NCI-H82 (cell line): ENCODE measurements at places on chromosomes 7 and 10.

- peak; percentile 69 for DNase-seq
Observed at GRCh38 chr7:148044173-148044572, 546.4 kb upstream of the C7orf33 start.

DNA sequence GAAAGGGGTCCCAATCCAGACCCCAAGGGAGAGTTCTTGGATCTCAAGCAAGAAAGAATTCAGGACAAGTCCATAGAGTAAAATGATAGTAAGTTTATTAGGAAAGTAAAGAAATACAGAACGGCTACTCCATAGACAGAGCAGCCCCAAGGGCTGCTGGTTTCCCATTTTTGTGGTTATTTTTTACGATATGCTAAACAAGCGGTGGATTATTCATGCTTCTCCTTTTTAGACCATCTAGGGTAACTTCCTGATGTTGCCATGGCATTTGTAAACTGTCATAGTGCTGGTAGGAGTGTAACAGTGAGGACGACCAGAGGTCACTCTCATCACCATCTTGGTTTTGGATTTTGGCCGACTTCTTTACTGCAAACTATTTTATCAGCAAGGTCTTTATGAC is 1033.4 kb downstream of the SORCS3 start:
- no peak for DNase-seq

- DNase-seq, result no peak
Observed at GRCh38 chr7:13717031-13717430, 272.4 kb downstream of the ETV1 start.

DNA sequence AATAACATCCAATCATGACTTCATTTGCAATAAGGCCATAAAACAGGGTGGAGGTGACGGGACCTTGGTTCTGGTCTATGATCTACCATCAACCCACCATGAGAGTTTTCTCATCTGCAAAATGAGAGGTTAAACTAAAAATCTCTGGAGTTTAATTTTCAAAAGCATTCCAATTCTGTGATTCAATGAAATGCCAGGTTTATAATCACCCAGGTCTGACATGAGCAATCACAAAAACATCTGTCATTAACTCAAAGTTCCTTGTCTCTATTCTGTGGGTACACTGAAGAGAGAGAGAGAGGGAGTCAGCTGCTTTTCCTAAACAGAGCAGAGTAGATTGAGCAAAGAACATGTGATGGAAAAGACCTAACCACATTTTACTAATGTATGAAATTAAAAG is 75.4 kb downstream of the NUDCD3 start:
- DNase-seq, result no peak

- DNase-seq, result no peak
Observed at GRCh38 chr7:115014794-115015193, 92.9 kb downstream of the MDFIC start.

DNA sequence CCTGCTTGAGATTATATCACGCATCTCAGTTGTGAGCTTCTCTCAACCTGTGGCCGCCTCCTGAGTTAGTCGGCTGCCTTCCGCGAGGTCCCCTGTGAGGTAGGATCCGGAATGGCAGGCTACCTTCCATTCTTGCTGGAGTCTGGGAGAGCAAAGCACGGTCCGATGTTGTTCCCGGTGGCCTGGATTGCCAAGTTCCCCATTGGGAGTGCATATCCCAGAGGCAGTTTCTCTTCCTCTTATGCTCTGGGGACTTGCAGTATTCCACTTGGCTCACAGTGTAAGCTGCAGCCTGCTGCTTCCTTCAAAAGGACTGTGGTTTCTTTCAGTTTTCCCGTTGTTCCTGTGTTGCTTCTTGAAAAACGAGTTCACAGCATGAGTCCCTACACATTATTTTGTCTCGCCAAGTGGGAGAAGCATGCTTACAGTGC is 225.4 kb upstream of the ZWINT start:
- DNase-seq, result no peak

DNA sequence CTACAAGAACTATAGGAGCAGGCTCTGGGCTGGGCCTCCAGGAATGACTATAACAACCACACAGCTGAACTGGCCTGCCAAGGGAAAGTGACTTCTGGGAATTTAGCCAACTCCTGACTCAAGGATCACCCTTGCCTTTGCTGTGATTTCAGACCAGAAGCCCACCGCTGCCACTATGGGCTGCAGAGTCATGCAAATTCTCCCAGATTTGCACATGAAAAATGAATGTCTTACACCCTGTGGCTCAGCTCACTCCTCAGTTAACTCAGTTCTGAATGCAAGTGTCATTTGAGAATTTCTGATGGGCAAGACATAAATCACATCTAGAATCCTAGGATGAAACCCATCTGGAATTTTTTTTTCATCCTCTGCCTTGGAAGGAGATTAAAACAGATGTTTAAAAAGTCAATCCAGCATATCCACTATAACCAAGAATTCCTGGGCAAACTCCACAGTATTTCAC is 186.5 kb upstream of the BET1 start:
- no peak for DNase-seq

DNA sequence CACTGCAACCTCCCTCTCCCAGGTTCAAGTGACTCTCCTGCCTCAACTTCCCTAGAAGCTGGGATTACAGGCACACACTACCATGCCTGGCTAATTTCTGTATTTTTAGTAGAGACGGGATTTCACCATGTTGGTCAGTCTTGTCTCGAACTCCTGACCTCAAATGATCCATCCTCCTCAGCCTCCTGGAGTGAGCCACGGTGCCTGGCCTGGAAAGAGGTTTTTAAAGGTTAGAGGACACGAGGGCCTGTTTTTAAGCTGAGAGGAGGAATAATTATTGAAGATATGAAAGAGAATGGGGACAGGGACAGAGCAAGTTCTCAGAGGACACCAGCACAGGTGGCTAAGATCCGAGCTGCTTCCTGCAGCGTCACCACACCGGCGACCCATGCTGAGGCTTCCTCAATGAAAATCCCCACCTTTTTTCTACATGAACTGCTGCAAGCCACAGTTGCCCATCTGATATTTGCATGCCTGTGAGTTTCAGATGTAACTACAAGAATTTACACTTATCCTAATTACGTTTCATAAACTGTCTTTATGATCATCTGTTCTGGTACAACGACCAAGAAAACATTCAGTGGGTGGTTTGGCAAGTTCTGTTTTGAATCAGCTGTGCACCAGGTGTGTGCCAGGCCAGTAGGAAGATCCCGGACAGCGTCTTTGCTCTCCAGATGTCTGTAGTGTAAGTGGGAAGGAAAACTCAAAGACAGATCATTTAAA is 76.0 kb downstream of the HIP1 start:
- DNase-seq, result no peak

GRCh38 chr10:104344219-104344618 is 6.0 kb upstream of the ITPRIP start:
- DNase-seq, result no peak

DNA sequence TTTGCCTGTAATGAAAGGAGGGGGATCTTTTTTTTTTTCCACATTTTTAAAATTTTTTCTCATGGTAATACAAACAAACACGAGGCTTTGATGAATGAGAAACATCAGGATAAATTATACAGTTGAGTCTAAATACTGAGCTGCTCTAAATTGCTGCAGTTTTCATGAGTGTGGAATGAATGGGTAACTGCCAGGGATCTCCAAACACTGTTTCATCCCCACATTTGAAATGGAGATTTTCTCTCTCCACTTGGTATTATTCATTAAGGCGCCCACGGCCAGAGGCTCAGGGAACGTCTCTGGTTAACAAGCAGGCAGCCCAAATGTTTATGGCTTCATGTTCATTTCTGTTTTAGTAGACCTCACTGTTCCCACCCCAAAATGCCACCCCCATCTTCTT is 717.1 kb downstream of the GRID1 start:
- no peak for DNase-seq

GRCh38 chr10:73577788-73578187 is 13.4 kb downstream of the USP54 start:
- no peak for DNase-seq

DNA sequence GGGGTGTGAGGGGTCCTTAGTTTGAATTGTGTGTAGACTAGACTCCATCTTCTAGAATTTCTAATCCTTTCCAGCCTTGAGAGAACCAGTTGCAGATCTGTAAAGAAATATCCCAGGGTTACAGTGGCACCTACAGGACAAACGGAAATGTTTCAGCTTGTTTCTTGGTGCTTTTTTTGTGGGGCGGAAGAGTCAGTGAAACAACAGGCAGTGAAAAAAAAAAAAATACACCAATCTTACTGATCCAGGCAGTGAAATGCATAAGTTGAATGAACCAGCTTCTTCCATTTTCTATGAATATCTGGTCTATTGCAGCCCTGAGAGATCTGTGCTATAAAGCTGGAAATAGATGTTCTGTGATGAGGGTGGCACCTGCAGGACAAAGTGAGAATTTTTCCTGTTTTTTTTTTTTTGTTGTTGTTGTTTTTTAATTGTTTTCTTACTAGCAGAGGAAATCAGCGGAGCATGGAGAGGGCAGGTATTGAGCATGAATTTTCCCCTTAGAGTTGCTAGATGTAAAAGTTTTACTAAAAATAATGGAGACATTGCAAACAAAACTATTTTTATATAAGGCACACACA is 81.9 kb upstream of the DYNC1I1 start:
- peak; percentile 81 for DNase-seq

- no peak for DNase-seq
Observed at GRCh38 chr7:50285269-50285668, 19.2 kb upstream of the IKZF1 start.

GRCh38 chr7:16524332-16524731 is 2.3 kb upstream of the LRRC72 start:
- DNase-seq, result no peak

- DNase-seq, result no peak
Observed at GRCh38 chr10:13417459-13418126, 69.5 kb upstream of the SEPHS1 start.

- DNase-seq, result peak; percentile 11
Observed at GRCh38 chr7:49638166-49638565, 135.3 kb upstream of the VWC2 start.

DNA sequence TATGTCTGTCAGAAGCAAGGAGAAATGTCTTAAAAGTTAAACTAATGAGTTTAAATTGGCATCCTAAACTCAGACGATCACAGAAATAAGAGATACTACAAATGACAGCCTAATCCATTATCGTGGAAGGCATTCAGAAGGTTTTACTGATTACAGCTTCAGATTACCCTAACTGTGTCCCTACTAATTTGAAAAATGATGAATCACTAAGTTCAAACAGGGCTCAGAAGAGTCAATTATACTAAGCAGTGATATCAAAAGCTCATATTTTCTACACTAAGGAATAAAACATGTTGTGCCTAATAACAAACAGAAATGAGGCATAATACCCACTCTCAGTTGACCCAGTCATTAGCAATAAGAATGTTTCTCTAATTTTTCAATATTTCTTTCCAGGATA is 152.0 kb upstream of the NRBF2 start:
- no peak for DNase-seq

GRCh38 chr7:130152493-130153210 is 52.6 kb downstream of the TMEM209 start:
- DNase-seq, result no peak

DNA sequence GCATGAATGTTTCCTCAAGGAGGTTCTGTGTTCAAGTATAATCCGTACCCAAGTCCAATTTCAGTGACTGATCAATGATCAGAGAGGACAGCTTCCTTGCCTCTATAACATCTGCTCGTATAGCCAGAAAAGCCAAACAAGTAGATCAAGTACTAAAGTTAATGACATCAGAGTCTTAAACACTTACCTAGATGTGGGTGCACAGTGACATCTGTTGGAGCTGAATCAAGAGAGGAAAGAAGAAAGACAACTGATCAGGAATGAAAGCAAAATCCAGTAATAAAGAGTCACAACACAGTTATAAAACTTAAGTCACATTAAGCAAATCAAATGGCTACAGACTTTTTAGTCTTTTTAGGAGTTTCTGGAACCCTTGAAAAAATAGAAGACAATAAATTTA is 236.5 kb downstream of the RELN start:
- DNase-seq, result peak; percentile 81

- DNase-seq, result no peak
Observed at GRCh38 chr10:34868589-34868988, 53.5 kb upstream of the PARD3 start.

DNA sequence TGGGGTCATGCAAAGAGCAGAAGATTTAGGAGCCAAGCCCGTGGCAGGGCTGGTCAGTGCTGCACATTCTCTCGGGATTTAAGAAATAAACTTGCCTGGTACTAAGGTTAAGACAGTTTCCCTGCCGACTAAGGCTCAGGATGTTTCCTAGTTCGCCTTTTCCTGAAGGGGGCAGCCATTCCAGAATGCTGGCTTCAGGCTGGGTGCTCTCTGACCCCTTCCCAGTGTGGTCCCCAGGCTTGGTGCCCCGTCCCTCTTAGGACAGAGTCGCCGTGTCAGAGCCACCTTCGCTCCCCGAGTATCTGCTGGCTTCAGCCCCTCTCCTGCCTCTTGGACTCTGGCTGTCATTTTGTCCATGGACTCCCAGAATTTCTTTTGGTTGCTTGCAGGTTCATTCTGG is 117.2 kb downstream of the ELFN1 start:
- DNase-seq, result no peak

- peak; percentile 72 for DNase-seq
Observed at GRCh38 chr10:86684331-86685097, 16.2 kb downstream of the LDB3 start.

GRCh38 chr10:122466951-122467381 is 5.6 kb downstream of the HTRA1 start:
- DNase-seq, result no peak

- no peak for DNase-seq
Observed at GRCh38 chr7:30427296-30428070, 51.1 kb downstream of the NOD1 start.

DNA sequence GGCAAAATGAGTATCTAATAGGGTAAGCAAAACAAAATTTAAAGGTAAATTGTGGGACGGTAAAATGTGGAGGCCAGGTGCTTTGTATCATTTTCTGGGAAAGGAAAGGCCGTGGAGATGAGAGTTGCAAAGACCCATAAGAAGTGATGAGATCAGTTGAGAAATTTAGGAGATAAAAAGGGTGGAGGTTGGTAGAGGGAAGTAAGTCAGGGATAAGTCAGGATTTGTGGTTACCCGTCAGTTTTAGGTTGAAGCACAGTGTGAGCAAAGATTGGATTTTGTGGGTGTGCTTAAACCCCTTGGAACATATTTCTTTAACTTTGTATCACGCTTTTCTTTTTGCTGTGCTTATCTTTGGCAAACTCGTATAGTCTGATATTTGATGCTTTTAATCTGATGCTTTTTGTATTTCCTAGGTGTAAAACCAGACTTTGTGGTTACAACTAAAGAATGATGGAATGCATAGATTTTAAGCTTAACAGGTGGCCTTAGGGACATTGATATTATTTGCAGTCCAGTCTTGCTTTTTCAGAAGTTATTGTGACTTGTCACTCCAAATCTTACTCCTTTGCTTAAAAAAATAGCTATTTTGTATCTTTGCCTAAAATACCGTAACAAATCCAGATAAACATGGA is 1.2 kb downstream of the BTRC start:
- DNase-seq, result peak; percentile 9

GRCh38 chr7:6178298-6179029 is 94.0 kb downstream of the CYTH3 start:
- no peak for DNase-seq

DNA sequence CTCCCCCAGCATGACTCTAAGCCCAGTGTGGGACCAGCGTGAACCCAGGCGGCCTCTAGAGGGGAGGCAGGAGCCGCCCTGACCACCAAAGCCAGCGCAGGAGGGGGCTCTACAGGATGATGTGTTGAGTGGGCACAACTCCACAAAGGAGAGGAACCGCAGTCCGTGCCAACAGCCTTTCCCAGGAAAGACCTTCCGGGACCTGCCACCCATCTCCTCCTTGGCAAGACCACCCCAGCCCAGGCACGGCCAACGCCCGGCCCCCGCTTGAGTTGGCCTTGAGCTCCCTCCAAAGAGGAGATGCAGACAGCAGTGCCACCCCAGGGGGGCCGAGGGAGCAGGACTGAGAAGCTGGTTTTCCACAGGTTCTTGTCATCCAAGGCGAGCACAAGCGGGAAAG is 38.9 kb downstream of the PTPRN2 start:
- no peak for DNase-seq

GRCh38 chr7:80181411-80181810 is 46.8 kb downstream of the GNAI1 start:
- DNase-seq, result no peak
